H7 (cell line): ENCODE measurements at places on chromosomes 1 and 21.

GRCh38 chr1:202957733-202958543, at the start of gene ADIPOR1:
ADIPOR1 (minus strand) TSS chr1:202958312; CDS start chr1:202951070, 7,242 bp downstream.
- DNase-seq: peak; percentile 100

DNA sequence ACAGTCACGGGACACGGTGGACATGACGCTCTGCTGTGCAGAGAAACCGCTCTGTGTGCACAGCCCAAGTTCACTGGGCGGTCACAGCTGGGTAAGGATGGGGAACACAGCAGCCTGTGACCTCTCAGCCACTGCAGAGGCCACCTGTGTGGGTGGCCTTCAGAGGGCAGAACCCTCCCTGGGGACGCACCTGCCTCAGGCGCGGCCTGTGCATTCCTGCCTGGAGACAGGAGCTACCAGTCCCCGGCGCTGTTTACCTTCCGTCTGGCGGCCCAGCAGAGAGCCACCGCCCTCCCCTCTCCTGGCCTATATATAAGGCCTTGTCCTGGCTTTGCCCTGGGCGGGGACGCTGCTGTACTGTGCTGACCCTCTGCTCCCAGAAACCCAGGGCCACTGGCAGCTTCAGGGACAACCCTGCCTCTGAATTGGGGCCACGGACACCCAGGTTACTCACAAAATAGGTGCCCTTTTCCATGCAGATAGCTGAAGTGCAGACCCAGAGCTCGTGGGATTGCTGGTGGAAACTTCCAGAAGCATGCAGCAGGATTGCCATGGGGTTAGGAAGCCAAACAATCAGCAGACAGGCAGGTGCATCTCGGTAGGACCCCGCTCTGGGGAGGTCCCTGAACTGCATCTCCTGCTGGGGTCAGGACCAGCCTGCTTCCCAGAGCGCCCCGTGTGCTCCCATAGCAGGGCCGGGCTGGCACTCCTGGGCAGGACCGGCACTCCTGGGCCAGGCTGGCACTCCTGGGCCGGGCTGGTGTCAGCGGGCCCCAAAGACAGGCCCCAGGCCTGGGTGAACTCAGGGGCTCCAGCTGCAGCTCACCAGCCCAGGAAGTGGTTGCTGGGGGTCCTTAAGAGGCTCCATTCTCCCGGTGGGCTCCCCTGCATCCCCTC, 83.6 kb downstream of the SIK1 start:
- no peak for DNase-seq

DNA sequence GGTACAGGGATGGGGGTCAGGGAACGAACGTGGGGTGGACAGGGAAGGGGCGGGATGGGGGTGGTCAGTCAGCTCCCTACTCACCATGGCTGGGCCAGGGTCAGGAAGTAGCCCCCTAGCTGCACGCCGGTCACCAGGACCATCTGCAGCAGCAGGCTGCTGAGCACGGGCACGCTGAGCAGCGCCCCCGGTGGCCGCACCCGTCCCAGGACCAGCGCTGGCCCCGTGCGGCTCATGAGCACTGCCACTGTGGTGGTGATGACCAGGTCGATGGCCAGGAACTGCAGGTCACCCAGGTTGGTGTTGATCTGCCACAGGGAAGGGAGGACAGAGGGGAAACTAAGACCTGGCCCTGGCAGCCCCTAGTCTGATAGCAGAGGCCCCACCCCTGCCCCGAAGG, 6.5 kb upstream of the MFAP2 start:
- DNase-seq: peak; percentile 97

- DNase-seq: no peak
These were observed 4.8 kb downstream of the MKNK1 start for GRCh38 chr1:46599059-46599970.

DNA sequence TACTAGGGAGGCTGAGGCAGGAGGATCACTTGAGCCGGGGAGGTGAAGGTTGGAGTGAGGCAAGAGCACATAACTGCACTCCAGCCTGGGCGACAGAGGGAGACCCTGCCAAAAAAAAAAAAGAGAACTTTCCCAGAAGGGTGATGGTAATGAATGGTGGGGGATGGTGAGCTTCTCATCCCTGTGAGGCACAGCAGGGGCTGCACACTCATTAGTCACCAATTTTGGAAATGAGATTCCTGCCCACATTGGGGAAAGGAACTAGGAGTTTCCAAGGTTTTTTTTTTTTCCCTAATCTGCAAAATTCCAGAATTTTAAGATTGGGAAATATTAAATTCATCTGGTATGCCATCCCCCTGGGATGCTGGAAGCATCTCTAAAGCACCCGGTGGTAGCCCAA, 50.2 kb upstream of the SSBP3 start:
- no peak for DNase-seq

- no peak for DNase-seq
These were observed 11.2 kb downstream of the TRAF3IP3 start for GRCh38 chr1:209767096-209767495.

DNA sequence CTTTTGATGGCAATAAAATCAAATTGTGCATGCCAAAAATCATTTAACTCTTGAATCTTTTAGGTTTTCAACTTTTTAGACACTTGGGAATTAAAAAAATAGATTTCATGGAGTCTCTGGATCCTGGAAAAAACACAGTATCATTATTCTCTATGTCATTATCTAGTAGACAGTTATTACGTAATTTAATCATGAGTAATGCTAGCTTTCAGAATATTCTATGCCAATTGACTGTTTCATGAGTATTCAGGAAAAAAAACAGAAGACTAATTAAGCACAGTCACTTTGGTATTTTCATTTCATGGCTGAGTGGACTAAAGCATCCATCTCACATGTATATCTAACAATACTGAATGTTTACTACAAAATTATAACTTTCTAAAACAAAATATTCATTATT, 44.0 kb downstream of the ODF2L start:
- DNase-seq: no peak

GRCh38 chr1:60068393-60069045, 5.1 kb downstream of the C1orf87 start:
- no peak for DNase-seq

DNA sequence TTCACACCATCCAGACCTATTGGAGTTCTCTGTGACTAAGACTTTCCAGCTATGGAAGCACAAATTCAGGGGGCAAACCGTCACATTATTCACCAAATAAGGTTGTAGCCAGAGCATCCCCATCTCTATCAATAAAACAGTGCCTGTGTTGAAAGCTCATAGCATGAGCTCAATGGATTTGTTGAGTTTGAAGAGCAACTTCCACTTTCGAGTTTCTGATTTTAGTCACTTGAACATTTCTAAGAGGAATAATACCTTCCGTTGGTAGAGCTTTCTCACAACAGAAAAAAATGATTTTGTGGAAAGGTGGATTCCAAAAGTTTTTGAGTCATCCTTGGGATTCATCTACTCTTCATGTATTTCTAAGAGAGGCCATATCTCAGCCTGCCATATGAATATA, 13.0 kb upstream of the ELAVL4 start:
- no peak for DNase-seq

DNA sequence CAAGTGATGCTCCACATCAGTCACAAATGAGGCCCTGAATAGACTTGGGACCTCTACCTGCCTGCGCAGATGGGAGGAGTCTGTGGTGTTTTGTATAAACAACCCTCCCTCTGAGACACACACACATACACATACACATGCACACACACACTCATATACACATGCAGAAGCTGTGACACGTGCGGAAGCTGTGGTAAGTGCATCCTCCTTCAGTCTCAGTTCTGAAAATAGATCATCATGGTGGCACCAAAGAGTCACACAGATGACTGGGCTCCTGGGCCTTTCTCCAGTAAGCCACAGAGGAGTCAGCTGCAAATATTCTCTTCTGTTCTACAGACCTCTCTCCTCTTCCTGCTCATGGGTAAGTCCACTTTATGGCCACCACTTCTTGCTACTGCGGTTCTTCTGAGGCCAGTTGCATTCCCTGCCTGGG, at the start of gene LY9:
Gene LY9, plus strand, starts transcription at position 224 of the 433 bp plus-strand sequence. Its CDS starts 14 bp downstream, at position 238.
- no peak for DNase-seq

GRCh38 chr1:30872033-30872947, 36.3 kb downstream of the SDC3 start:
- peak; percentile 90 for DNase-seq

GRCh38 chr1:200979574-200980451, 43.7 kb downstream of the KIF21B start:
- DNase-seq: peak; percentile 98

DNA sequence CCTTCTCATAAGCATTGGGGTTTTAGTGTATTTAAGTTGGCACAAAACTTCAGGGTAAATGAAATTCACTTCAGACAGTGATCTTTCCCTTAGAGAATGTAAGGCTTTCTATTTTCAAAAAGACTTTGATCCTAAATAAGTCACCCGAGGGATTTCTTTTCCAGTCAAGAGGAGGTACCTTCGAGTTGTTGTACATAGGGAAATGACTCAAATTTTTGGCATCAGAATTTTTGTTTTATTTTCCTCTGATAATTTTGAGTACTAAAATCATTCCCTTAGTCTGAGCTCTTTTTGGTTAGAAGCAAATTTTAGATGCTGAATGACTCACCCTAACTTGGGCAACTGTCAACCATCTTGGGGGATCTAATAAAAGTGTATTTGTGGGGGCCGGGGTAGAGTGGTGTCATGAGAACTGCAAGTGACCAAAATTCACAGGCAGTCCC, 193.9 kb downstream of the DHRS3 start:
- no peak for DNase-seq

- no peak for DNase-seq
These were observed 5.5 kb downstream of the DYNLT5 start for GRCh38 chr1:66757722-66758240.

DNA sequence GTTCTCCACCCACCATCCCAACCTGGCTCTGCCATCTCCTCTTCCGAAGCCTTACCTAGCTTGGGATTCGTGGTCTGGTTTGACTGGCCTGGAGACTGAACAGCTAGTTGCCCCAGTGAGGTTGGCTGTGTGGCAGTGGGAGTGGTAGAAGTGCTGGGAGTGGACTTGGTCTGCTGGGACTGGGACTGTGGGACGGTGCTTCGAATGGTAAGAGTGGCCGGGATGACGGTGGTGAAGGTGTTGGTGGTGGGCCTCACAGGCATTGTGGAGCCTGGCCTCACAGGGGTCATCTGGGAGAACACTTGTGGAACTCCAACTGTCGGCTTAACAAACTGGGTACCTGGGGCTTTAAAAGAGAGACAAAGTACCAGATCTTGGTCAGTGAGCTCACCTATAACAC, 28.7 kb downstream of the PSMB4 start:
- no peak for DNase-seq
